ENCODE measurements at places on chromosomes 1 and 21.

DNA sequence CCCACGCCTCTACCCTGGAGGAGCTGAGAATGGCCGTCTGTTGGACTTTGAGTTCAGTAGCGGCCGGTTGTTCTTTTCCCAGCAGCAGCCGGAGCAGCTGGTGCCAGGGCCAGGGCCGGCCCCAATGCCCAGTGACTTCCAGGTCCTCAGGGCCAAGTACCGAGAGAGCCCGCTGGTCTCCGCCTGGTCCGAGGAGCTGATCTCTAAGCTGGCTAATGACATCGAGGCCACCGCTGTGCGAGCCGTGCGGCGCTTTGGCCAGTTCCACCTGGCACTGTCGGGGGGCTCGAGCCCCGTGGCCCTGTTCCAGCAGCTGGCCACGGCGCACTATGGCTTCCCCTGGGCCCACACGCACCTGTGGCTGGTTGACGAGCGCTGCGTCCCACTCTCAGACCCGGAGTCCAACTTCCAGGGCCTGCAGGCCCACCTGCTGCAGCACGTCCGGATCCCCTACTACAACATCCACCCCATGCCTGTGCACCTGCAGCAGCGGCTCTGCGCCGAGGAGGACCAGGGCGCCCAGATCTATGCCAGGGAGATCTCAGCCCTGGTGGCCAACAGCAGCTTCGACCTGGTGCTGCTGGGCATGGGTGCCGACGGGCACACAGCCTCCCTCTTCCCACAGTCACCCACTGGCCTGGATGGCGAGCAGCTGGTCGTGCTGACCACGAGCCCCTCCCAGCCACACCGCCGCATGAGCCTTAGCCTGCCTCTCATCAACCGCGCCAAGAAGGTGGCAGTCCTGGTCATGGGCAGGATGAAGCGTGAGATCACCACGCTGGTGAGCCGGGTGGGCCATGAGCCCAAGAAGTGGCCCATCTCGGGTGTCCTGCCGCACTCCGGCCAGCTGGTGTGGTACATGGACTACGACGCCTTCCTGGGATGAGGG lies 28.5 kb upstream of the SPSB1 start:
- no peak for DNase-seq

DNA sequence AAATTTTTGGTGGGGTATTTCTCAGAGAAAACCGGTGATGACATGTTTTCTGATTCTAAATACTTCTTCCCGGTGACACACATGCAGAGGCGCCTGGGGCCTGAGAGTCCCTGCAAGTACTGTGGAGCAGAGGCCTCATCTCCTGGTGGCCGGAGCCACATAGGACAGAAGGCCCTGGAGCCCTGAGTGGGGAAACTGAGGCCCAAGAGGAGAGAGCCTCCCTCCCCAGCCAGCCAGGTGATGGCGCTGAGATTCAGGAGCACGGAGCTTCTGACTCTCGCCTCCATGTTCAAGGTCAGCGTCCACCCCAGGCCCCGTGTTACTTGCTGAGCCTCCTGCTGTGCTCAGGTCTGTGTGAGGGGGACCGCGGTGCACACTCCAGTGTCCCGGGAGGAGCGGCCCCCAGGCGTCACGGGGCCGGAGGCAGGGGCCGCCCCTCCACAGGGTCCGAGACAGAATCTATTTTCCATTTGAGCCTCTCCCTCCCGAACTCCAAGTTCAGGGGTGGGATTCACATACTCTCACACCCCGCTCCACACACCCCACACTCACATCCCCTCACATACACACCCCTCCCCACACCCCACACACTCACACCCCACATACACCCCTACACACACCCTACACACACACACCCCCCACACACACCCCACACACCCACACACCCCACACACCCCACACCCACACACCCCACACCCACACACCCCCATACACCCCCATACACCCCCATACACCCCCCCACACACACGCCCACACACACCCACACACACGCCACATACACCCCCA lies 43.8 kb downstream of the SLX9 start:
- no peak for DNase-seq

GRCh38 chr21:28375708-28376385 lies 616.8 kb downstream of the LTN1 start:
- no peak for DNase-seq

DNA sequence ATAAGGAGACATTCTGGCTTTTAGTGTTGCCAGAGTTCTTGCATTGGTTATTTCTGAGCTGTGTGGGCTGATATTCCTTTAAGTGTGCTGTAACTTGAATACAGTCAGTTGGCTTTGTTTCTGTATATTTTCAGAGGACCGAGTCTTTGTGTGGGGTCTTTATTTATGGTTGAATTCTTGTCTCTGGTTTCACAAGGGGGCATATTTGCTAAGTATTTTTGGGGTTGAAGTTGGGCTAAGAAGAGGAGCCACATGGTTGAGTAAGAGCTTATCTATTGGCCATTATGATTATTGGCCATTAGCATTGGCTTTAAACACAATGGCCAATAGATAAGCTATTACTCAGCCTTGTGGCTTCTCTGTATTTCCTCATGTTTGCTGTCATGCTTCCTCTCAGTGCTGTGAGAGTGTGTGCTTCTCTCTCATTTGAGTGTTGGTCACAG lies 26.3 kb upstream of the PTGFR start:
- no peak for DNase-seq

GRCh38 chr1:109240158-109241152 lies 8.9 kb upstream of the CELSR2 start:
- DNase-seq, result peak; percentile 29

GRCh38 chr1:76162254-76162653 lies 87.7 kb downstream of the ST6GALNAC3 start:
- no peak for DNase-seq

- DNase-seq, result no peak
These were observed 3.2 kb upstream of the LYPLA2 start for GRCh38 chr1:23787701-23788100.

DNA sequence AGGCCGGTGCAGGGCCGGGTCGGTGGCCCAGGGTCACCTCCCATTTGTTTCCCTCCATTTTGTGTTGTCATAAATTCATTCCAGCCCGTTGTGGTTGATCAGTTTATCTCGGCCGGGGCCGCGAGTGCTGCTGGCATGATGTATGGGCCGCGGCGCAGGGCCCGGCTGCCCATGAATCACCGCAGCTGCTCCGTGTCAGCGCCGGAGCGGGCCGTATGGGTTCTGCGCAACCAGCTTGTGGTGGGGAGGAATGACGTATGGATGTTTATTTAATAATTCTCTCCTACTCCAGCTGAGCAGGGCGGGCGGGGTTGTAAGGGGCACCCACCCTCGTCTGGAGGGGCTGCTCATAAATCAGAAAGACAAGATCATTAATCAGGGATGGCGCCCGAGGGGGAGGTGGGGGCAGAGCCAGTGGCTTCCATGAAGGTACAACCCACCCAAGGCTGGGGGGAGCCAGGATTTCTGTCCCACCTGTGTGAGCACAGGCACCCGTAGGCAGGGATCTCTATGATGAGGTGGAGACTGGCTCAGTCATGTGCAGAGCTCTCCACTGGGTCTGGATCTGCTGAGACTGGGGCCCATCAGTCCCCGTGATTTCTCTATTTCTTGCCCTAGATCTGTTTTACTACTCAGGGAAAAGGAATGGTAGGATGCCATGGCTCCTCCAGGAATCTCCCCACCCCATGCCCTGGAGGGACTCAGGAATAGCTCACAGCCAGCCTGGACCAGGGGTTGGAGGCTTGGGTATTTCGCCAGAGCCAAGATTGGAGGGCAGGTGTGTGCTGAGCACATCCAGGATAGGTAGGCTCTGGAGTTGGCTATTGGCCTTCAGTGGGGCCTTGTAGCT lies 27.8 kb downstream of the TMEM53 start:
- DNase-seq, result no peak

DNA sequence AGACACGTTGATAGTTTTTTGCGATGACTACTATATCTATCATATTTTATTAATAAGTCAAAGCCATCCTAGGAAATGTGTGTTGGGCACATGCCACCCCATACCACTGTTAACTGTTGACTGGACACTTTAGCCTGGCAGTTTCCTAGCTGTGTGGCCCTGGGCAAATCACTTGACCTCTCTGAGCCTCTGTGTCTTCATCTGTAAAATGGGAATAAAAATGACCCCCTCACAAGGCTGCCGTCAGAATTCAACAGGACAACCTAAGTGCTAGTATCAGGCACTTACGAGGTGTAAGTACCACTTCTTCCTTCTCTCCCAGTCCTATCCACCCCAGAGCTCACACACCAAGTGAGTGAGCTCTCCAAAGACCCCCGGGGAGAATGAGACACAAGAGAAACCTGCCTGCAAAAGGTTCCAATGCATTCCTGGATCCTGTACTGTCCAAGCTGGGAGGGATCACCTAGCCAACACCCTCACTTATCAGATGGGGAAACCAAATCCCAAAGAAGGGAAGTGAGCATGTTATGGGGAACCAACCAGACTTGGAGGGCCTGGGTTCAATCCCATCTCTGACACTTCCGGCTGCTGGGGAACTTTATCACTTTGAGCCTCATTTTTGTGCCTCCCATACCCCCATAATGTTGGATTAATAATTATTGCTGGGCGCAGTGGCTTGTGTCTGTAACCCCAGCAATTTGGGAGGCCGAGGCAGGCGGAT lies 24.9 kb downstream of the HSPG2 start:
- no peak for DNase-seq

DNA sequence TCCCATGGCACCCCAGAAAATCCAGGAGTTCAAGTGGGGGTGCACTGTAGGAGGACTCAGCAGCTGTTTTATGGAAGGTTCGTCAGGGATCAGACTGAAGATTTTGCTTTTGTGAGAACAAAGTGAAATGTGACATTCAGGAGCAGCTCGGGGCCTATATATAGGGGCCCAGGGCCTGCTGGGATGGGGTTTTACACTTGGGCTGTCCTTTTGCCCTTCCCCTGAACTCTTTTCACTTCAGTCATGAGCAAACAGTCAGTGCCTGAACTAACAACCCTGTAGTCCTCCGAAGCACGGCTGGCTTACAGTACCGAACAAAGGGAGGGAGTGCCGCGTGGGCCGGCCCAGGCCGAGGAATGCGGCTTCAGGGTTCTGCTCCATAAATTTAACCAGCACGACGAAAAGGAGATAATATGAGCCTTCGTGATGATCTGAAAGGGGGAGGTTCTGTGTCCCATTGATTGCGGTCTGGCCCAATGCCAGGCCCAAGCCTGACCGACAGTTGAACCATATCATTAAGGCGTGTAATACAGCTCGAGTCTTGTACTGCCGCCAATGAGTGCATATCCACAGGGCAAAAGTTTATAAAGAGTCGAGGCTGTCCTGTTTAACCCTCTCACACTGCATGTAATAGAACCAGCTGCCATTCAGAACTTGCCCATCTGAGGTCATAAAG lies 139.9 kb downstream of the DHRS3 start:
- DNase-seq, result peak; percentile 88
